ENCODE measurements at places on chromosomes 3 and 15.

- no peak for DNase-seq
Observed at GRCh38 chr3:151393146-151393830, 8.7 kb upstream of the P2RY12 start.

DNA sequence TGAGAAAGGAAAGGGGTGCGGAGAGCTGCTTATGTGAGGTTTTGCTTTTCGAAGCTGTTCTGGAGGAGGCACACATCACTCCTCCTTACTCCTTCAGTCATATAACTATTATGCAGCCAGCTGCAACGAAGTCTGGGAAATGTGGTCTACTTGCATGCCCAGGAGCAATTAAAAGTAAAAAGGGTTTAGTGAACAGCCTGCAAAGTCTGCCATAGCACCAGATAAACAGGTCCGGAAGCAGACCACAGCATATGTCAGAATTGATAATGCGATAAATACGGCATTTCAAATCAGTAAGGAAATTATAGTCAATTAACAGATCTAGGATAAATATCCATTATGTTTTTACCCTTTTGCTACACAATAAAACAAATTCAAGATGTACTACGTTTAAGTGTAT, 99.5 kb downstream of the POLR2M start:
- no peak for DNase-seq

DNA sequence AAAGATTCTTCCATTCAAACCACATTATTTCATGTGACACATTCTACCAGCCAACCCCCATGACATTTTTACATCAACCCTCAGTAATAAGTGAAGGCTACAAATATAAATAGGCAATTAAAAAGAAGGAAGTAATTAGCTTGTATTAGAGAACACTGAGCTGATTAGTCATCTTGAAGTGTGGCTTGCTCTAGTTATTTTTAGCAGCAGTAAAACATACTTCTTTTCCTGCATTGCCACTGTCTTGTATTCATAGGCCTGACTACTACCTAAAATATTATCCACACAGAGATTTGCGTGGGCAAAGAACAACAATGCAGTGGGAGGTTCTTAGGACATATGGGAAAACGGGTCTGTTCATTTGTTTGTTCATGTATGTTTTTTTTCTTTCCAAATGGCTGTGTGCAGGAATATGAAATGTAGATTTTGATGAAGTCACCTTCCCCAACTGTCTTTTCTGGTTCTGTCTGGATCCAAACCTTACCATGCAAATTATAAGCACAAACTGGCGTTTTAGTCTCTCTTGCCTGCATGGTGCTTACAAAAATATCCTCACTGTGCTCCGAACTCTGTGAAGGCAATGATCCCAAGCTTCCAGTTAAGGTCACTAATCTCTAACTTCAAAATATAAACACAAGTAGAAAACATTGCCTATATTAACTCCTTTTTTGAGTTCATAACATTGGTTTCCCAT, 31.5 kb upstream of the TM4SF4 start:
- no peak for DNase-seq

DNA sequence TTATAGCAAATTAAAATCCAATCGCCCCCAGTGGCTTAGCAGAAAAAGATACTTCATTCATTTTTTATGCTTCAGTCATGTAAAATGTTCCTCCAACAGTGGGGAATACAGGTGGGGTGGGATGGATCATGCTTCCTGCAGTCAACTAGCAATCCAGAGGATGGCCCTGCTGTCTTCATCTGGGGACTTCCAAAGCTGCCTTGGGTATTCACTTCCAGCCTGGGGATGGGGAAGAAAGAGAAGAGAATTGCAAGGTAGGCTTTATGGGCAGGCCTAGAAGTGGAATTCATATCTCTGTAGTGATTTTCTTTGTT, 354.8 kb upstream of the SLCO3A1 start:
- no peak for DNase-seq

- no peak for DNase-seq
Observed at GRCh38 chr3:192933259-192933658, 15.6 kb upstream of the MB21D2 start.

- no peak for DNase-seq
Observed at GRCh38 chr15:83323296-83323711, 38.8 kb upstream of the BNC1 start.

GRCh38 chr3:153443961-153444360, 281.9 kb downstream of the RAP2B start:
- DNase-seq: no peak

GRCh38 chr3:52939600-52939999, 42.3 kb upstream of the STIMATE start:
- DNase-seq: no peak

DNA sequence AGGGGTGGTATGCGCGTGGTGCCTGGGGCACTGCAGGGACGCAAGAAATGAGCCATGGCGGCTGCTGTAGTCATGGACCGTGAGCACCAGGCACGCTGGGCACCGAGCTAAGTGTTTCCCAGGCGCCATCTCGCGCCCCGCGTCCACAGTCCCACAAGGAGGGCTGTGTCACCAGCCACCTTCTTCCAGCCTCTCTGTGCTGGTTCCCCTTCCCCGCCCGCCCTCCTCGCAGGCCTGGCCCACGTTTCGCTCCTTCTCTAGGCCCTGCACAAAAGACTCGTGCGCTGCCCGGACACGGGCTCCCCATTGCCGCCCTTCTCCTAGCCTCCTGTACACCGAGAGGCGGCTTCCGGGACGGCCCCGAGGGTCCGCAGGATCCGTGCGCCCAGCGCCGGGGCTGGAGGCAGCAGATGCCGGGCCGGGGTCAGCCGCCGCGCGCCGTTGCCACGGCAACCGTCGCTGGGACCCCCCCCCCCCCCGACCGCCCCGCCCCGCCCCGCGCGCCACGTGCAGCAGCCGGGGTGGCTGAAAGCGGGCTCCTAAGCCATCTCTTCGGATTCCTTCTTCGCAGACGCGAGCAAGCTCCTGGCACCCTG, 113.4 kb downstream of the SRGAP3 start:
- no peak for DNase-seq

All from NCI-H1694 treated with DMSO at 0.1 percent for 48 hours (cell line).